NCI-H526 treated with DMSO at 0.1 percent for 48 hours (cell line): ENCODE measurements at places on chromosomes 5 and 9.

- no peak for DNase-seq
Observed at GRCh38 chr5:58299256-58299655, 160.6 kb downstream of the PLK2 start.

GRCh38 chr9:76772686-76773445, 8.6 kb downstream of the PCA3 start:
- DNase-seq = no peak

- no peak for DNase-seq
Observed at GRCh38 chr9:4630836-4631235, 31.3 kb upstream of the PLPP6 start.

DNA sequence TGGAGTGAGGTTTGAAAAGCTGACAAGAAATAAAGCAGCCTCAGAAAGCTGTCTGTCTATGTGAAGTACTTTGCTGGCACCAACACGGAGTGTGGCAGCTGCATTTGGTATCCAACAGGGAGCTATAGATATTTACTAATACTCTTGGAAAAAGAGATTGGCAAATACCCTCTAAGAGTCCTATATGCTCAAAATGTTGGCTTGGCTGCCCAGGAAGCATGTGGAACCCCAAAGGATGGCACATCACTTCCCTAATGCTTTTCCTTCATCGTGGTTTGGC, 398.3 kb downstream of the TLE4 start:
- no peak for DNase-seq

DNA sequence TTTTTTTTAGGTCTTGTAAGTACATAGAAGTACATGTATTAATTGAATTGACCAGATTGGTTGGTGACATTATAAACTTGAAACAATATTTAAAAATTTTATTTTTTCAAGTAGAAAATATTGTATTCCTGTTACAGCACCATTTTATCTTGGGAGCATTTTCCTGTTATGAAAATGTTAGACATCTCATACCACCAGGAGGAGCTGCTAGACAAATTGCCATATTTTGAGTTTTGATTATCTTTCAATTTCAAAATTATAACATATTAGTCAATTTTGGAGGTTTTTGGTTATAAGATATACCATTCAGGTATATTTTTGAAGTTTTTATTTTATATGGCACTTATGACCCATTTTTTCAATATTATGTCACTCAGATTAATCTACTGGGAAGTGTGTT, 84.4 kb downstream of the CNTLN start:
- no peak for DNase-seq

DNA sequence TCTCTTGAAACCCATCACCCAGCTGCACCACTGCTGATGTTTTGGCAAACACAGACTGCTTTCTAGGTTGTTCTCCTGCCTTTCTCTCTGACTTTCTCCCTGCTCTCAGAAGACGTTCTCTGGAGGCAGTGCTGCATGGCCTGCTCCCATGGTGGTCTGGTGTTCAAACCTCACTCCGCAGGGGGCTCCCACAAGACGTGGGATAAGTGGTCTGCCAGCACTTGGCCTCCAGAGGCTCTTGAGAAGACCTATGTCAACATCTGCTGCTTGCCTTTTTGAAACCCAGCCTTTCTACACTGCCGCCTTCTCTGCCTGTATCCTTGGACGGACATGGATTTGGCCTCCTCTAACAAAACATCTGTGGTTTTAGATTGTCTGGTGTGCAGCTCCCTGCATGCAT, 16.6 kb downstream of the USP20 start:
- DNase-seq = no peak

DNA sequence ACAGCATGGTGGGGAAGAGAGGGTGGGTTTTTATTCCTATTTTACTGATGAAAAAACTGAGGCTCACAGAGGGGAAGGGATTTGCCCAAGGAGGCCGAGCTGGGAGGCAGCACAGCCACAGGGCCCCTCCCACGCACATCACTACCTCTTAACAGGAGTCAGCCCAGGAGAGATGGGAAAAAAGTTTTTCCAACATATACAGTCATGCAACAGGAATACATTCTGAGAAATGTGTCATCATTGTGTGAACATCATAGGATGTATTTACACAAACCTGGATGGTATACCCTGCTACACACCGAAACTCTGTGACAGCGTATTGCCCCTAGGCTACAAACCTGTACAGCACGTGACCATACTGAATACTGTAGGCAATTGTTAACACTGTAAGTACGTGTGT, 11.6 kb downstream of the TRAF1 start:
- no peak for DNase-seq

- DNase-seq = no peak
Observed at GRCh38 chr9:86186696-86187095, 72.8 kb downstream of the C9orf153 start.

DNA sequence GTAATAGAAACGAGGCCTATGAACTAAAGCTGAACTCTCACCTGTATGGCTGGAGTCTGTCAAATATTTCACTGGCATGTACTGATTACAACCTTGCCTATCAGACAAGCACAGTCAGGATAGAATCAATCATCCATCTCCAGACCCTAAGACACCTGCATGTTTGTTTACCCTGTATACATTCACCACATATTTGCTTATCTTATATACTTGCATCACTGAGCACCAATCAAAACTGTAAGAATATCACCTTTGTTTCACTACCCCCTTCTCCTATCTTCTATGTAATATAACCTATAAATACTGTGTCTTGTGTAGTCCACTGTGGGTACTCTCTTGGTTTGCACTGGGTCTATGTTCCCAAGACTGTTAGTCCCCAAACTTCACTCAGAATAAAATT, 1085.7 kb downstream of the TAF11L14 start:
- DNase-seq = peak; percentile 82

DNA sequence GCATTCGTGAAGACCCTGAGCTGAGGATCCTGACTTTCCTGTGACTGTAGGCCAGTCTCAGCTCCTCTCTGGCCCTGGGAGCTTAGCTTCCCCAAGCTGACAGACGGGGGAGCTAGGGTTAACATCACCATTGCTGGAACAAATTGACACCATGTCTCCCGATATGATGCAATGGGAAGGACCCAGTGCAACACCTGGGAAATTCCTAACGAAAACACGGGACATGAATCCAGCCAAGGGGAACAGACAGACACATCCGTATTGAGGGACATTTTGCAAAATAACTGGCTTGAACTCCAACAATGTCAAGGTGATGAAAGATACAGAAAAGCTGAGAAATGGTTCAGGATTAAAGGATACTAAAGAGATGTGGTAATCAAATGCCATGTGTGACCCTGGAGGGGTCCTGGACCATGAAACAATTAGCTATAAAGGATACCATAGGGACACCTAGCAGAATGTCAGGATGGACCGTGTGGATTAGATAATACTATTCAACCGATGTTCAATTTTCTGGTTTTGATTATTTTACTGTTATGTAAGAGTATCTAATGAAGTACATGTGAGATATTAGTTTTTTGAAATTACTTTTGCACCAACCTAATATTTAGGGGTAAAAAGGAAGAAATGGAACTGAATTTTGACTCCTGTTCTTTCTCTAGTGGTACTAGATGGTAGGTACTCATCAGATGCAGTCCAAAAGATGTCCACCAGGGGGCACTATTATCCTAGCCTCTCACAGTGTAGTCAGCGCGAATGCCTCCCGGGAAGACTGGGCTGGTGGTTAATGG, 52.7 kb downstream of the NDST1 start:
- DNase-seq = peak; percentile 44

DNA sequence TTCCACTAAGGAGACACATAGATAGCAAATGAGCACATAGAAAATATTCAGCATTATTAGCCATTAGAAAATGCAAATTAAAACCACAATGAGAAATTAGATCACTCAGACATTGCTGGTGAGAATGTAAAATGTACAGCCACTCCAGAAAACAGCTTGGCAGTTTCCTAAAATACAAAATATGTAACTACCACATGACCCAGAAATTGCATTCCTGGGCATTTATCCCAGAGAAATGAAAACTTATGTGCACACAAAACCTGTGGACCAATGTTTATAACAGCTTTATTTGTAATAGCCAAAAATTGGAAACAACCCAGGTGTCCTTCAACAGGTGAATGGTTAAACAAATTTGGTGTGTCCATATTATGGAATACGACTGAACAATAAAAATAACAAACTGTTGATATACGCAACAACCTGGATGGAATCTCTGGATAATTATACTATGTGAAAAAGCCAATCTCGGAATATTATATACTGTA, 34.8 kb upstream of the SHC3 start:
- DNase-seq = no peak

GRCh38 chr9:33429256-33429985, 18.0 kb downstream of the AQP3 start:
- DNase-seq = no peak

GRCh38 chr5:97452646-97453045, 269.6 kb upstream of the RIOK2 start:
- DNase-seq = peak; percentile 37

DNA sequence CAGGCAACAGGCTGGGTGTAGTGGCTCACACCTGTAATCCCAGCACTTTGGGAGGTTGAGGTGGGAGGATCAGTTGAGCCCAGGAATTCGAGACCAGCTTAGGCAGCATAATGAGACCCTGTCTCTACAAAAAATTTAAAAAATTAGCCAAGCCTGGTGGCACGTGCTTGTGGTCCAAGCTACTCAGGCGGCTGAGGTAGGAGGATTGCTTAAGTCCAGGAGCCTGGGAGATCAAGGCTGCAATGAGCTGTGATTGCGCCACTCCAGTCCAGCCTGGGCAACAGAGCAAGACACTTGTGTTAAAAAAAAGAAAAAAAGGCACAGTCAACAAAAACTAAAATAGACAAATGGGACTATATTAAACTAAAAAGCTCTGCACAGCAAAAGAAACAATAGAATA, 29.3 kb downstream of the ATP6V0E1 start:
- no peak for DNase-seq

- peak; percentile 42 for DNase-seq
Observed at GRCh38 chr9:69193685-69194032, 19.6 kb downstream of the TJP2 start.

DNA sequence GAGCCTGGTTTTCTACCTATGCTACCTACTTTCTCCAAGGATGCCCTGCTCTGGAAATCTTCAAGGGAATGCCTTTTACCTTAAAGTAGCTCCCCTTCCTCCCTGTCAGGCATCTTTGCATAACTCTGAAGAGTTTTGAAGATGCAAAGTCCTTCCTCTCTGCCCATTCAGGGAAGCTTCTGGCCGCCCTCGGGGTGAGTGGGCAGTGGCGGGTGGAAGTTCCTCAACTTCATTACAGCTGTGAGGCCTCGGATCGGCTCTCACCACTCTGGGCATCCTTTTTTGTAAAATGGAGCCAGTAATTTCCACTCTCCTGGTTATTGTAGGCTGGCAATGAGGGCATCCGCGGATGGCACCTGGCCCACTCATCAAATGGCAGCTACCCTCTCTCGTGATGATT, 31.7 kb upstream of the STXBP1 start:
- DNase-seq = no peak

- no peak for DNase-seq
Observed at GRCh38 chr9:99118782-99119466, 14.0 kb downstream of the TGFBR1 start.

- no peak for DNase-seq
Observed at GRCh38 chr9:100287186-100287585, 65.6 kb downstream of the TEX10 start.

DNA sequence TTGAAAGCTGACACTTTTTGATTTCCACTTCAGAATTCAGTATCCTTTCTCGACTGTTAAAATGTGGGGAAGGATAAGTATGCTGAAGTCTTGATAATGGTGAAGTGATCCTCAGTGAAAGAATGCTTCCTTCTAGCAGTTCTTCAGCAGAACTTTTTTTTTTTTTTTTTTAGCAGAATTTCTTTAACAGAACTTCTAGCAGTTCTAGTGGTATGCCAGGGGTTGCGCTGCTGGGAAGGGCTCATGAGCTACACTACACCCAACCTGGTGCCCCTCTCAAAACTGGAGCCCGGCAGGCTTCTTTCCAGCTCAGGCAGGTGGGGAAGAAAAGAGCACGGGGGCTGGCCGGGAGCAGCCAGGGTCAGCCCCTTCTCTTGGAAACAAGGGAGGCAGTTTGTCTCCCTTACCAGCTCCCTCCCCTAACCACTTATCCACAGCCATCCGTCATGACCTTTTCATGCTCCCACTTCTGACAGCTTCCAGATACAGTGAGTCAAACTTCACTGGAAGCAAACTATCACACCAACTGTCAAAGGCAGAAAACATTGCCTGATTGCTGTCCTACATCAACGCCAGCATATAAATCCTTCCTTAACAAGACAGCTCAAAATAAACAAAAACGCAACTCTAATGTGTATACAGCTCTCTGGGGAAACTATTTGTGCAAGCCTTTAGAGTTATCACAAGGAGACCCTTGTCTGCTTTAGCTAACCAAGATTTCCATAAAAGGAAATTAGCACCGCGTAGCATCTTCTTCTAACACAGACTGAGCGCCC, 211.5 kb downstream of the GAPVD1 start:
- peak; percentile 72 for DNase-seq

DNA sequence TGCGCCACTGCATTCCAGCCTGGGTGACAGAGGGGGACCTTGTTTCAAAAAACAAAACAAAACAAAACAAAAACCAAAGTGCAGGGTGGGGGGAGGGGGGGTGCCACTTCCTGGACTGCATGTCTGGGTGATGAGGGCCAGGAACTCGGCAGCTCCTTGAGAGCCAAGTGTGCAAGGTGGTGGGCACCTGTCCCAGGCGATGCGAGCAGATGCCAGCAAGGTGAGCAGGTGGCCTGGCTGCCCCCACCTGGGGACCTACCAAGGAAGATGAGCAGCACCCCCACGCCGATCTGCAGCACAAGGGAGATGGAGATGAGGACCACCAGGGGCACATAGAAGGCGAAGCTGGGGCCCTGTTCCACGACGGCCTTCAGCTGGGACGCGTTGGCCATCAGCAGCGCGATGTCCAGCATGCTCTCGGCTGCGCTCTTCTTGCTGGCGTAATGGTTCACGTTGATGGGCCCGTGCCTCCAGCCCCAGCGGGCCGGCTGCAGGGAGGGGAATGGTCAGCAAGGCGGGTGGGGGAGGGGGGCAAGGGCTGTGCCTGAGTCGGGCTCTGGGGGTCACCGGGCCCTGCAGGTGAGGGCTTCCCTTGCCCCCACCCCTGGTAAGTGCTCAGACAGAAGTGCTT, 7.8 kb downstream of the NINJ1 start:
- DNase-seq = no peak

GRCh38 chr5:158541536-158542297, 558.0 kb downstream of the EBF1 start:
- no peak for DNase-seq

GRCh38 chr5:134594797-134595457, 37.7 kb downstream of the SAR1B start:
- DNase-seq = no peak

- DNase-seq = peak; percentile 53
Observed at GRCh38 chr5:73378070-73378469, 70.5 kb downstream of the FOXD1 start.

DNA sequence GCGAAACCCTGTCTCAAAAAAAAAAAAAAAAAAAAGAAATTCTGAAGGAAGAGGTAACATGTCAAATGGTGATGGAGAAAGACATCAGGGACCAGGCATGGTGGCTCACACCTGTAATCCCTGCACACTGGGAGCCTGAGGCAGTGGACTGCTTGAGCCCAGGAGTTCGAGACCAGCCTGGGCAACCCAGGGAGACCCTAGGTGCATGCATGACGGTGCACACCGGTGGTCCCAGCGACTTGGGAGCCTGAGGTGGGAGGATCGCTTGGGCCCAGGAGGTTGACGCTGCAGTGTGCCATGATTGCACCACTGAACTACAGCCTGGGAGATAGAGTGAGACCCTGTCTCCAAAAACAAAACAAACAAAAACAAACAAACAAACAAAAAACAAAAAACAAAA, 1.8 kb downstream of the ISCA1 start:
- DNase-seq = no peak

GRCh38 chr9:109108318-109108717, 11.4 kb downstream of the TMEM245 start:
- no peak for DNase-seq
